ENCODE measurements at places on chromosomes 11 and 22. TPM values are rescaled to one million over a fixed set of nuclear protein-coding genes. Genes with fewer than 3 reads are reported as not detected.

Gene TMEM151A
- 5.9 TPM for total RNA-seq

Gene CCDC81
- total RNA-seq = 0.69 TPM

DNA sequence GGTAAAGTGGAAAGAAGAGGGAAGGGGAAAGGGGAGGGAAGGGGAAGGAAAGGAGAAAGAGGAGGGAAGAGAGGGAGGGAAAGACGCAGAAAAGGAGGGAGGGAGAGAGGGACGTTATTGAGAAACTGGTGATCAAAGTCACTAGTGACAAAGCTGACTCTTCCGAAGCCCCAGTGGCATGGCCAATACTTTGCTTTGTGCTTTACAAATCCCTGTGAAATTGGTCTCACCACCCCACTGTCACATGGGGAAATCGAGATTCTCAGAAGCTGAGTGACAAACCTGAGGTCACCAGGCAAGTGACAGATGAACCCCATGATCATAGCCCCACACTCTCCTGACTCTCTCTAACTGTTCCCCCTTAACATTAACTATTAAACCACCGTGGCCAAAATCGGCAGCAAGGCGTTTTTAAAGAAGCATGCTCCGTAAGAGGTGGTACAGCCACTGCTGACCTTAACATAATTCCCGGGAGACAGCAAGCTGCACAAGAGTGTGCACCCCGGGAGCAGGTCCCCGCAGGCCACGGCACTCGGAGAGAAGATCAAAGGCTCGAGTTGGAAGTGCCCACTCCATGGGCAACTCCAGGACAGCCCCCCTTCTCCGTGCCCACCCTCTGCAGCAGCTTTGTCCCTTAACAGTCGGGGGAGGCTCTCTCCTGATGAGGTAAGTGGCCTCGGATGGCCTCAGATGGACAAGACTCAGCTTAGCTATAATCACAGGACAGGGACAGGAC lies 34.8 kb downstream of the CELSR1 start:
- no peaks in the 10 kb centered on the region for H3K27me3 ChIP-seq
- no peak overlapping the region for H3K27ac ChIP-seq
- no peak overlapping the region for H3K4me3 ChIP-seq
- no peaks in the 10 kb centered on the region for H3K36me3 ChIP-seq
- DNase-seq = no peak
- H3K4me1 ChIP-seq = peaks cover 28% of the 10 kb centered on the region

DNA sequence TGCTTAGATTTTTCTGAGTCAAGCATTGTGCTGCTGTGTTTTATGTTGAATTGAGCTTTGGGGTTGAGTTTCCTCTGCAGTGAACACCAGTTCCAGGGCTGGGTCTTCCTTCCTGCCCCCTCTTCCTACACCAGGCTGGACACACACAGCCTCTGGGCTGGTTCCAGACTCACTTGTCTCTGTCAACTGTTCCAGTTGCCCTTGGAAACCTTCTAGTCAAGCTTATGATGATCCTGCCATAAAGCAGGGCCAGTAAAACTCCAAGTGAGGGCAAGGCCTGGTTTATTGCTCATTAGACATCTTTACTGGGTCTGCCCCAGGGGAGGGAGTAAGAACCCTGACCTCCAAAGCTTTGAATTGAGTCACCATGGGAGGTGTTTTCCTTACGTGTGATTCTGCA lies 61.1 kb downstream of the KIAA1671 start:
- peaks cover 3% of the 10 kb centered on the region for H3K4me1 ChIP-seq
- no peaks in the 10 kb centered on the region for H3K36me3 ChIP-seq
- no peak overlapping the region for H3K27ac ChIP-seq
- no peak overlapping the region for H3K4me3 ChIP-seq
- no peaks in the 10 kb centered on the region for H3K27me3 ChIP-seq

DNA sequence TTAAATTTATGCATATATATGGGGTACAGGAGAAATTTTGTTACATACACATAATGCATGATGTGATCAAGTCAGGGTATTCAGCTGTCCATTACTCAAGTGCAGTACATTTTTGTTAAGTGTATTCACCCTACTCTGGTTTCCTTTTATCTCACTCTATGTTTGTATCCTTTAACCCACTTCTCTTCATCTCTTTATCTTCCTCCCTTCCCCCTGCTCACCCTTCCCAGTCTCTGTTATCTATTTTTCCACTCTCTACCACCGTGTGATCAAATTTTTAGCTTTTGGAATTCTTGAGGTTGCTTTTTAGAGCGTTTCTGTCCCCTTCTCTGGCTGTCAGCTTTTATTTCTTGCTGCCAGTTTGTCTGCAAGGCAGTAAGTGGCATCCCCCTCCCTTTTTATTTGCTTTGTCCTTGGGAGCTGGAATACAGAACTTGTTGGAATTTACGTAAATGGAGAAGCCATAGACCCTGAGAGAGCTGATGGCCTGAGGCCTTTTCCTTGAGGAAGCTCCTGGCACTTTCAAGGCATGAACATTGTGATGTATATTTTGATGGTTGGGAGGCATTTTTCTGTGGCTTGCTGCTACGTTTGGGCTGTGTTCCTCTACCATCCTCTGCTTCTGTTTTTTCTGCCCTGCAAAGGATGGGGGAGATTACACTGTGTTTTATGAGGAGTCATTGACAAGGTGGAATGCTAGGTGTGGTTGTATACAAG lies 148.6 kb downstream of the LDLRAD3 start:
- no peak overlapping the region for H3K4me3 ChIP-seq
- DNase-seq = no peak
- H3K36me3 ChIP-seq = peaks cover 5% of the 10 kb centered on the region
- H3K27me3 ChIP-seq = no peaks in the 10 kb centered on the region

DNA sequence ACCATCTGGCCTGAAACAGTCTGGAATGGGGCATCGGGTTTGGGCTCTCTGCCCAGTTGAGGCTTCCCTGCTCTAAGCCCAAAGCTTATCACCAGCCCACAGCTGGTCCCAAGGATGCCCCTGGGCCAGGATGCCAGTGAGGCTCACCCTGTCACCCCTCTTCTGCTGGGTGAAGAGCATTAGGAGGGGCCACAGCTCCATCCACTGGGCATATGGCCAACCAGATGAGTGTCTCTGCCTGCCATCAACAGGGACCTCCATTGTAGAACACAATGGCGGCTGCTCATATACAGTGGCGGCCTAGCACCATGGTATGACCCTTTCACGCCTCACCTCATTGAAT lies 5.6 kb downstream of the CHST1 start:
- H3K36me3 ChIP-seq = no peaks in the 10 kb centered on the region
- no peak for DNase-seq

All from HCT116 (cell line).